ENCODE measurements at places on chromosomes 5 and 9.

GRCh38 chr5:33691856-33692255 is 199.9 kb downstream of the ADAMTS12 start:
- DNase-seq = no peak

- DNase-seq = no peak
Measured at GRCh38 chr9:14031810-14032209, 282.1 kb downstream of the NFIB start.

DNA sequence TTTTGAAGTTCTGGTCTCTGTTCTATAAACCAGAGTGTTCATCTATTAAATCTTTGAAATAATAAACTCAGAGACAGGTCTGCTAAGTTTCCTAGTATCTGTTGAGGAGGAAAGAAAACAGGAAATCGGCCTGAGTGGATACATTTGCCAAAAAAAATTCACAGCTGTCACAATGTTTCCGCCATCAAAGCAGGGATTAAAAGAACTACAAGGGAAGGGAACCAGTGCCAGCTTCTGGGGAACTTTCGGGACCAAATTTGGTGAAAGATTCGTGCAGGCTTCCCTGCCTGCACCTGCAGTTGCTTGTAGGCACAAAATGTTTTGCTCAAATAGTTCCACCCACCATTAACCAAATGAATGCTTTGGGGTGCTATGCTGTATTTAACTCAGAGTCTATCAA is 267.5 kb downstream of the MSX2 start:
- DNase-seq = no peak

DNA sequence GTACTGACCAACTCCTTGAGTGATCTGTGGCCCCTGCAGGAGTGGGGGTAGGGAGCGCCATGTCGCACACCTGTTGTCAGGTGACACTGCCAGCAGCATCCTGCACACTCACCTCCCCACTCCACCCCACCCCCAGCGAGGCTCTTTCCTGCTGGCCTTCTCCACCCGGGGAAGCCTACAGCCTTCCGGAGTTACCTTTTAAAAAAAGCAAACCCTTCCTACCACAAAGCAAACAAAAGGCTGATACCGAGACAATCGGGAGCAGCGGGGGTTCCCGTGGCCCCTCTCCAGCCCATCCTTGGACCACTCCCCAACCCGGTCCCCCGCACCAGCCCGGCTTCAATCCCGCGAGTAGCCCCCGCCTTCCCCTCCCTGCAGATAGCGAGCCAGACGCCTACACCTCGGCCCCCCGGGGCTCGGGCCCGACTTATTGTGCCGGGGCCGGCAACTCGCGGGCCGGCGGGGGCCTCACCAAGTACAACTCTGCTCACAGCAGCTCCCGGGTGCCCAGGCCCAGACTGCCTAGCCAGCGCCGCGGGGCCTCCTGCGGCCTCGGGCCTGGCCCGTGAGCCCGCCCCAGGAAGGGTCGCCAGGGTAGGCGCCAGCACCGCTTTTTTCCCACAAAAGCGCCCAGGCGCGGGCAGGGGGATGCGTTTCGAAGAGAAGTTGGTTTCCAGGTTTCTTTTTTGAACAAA is 724 bp downstream of the MACROH2A1 start:
- DNase-seq = no peak

- peak; percentile 53 for DNase-seq
Measured at GRCh38 chr5:61449804-61450492, 117.9 kb downstream of the ZSWIM6 start.

DNA sequence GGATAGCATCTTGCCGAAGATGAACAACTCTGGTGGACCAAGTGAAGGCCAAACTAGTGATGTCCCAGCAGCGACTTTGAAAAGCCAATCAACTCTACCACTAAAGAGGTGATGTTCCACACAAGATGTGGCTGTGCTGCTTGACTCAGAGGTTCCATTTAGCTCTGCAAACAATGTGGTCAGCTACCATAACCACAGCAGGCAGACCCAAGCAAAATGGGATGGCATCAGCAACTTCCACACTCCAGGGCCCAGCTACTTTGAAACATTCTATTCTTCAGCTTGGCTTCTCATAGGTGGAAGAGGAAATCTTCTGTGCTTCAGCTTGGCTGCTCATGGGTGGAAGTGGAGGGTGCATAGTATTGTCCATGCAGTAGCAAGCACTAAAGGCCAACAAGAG is 70.5 kb downstream of the IRX2 start:
- no peak for DNase-seq

DNA sequence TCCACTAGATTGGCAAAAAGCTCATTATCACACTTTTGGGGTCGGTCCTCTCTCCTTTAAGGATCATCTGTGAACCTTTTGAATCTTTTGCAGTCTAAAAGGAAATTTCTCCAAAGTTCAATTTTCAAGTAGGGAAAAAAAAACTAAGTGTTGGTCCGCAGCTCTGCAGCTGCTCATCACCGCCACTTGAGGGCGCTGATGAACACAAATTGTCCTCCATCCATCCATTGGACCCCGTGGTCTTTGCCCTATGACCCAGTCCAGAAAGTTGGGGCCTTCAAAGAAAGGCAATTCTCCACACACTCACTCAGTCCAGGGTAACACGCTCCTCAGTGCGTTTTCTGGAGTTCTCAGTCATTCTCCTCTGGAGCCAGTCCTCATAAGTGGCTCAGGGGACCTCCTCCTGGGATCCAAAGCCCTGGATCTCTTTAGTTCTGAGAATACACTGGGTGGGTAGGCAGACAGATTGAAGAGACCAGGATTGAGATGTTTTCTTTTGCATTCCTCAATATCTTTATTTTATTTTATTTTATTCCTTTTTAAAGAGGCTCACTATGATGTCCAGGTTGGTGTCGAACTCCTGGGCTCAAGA is 63.6 kb upstream of the SLC28A3 start:
- DNase-seq = no peak

DNA sequence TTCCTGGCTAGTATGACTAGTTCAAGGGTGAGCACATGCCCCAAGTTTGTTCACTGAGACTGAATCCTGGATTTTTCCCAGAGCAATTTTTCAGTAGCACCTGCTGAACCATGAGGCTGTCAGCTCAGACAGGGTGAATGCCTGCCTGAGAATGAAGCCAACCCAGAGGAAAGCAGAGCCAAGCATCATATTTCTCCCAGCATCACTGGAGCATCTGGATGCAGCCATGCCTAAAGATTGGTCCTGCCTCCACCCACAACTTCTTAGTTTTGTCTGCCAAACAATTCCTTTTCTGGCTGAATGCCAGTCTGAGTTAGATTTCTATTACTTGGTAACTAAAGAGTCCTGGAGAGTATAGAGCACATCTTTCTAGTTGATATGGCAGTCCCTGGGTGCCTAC is 343.6 kb downstream of the CSNK1G3 start:
- DNase-seq = no peak

DNA sequence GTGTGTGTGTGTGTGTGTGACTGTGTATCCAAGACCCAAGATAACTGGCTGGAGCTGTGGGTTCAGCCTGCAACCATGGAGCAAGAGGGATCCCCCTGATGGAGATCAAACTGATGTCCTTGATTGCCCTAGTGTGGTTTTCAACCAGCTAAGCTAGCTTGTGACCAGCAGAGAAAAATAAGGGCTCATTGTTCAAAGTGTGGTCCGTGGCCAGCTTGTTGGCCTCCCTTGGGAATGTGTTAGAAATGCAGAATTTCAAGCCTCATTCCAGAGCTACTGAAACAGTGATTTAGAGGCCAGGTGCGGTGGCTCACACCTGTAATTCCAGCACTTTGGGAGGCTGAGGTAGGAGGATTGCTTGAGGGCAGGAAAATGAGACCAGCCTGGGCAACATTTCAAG is 79.9 kb downstream of the ACER2 start:
- no peak for DNase-seq

DNA sequence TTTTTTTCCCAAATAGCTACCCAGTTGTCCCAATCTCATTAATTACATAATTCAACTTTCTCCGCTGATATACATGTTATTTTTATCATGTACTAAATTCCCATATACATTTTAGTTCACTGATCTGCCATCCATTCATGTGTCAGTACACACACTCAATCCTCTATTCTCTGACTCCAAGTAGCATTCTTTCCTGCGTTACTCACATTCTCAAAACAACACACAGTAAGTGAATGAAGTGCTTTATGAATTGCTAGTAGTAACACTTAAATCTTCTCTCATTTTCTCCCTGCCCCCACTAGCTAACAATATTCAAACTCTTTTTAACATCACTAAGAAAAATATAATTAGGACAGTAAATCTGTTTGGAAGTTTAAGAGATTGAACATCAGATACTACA is 8.9 kb downstream of the ZNF366 start:
- DNase-seq = peak; percentile 34

GRCh38 chr9:121340676-121341392 is 29.2 kb downstream of the STOM start:
- no peak for DNase-seq

- no peak for DNase-seq
Measured at GRCh38 chr9:33105959-33106358, 29.5 kb upstream of the SMU1 start.

- DNase-seq = no peak
Measured at GRCh38 chr9:93601666-93602065, 25.3 kb downstream of the PHF2 start.

DNA sequence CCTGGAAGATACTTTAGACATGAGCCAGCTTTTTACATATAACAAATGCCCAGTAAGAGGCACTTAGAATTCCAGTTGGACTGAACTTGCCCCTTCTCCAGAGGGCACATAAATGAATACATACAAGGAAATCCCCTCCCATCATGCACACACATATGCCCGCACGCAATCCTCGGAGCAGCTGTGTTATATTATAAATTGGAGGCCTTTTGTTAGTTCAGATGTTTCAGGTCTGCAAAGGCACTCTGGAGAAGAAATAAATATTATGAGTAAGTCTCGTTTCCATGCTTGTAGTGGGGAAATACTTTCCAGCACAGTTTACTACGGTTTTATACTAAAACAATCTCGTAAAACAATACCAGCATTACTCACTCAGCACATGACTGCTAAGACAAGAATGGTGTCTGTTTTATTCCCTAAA is 17.6 kb upstream of the MUSK start:
- DNase-seq = peak; percentile 86

GRCh38 chr9:109830545-109830944 is 50.5 kb downstream of the PALM2AKAP2 start:
- DNase-seq = no peak

DNA sequence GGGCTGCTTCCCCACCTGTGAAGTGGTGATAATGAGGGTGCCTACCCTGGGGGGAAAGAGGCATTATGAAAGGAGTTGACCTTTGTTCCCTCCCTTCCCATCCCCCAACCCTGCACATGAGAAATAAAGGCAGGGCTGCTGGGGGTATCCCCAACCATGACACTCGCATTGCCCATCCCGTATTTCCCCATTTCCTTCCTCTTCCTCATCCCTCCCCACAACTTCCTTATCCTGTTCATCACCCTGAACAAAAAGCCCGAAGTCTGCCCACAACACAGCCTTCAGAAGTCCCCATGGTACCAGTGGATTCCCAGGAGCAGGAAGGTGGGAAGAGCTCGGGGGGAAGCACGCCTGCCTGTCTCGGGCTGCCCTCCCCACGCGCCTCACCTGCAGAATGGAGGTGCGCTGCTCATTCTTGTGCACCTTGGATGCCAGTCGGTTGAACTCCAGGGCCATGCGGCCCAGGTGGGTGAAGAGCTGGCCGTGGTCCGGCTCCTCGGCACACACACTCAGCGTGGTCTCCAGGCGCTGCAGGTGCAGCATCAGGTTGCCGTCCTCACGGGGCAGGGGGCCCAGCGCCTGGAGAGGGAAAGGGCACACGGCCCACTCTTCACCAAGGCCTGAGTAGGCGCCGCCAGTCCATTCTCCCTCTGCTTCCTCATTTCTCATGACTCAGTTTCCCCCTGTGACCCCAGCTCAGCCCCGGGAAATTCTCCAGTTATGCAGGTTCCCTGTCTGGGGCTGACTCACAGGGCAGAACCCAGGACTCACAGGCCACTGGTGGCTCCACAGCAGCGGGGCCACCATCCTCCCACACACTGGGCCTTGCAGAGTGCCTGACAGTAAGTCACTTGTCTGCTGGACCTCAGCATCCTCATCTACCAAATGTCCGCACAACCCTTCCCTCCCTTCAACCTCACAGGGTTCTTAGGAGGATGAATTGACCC is 24.2 kb downstream of the TNIP1 start:
- DNase-seq = no peak

DNA sequence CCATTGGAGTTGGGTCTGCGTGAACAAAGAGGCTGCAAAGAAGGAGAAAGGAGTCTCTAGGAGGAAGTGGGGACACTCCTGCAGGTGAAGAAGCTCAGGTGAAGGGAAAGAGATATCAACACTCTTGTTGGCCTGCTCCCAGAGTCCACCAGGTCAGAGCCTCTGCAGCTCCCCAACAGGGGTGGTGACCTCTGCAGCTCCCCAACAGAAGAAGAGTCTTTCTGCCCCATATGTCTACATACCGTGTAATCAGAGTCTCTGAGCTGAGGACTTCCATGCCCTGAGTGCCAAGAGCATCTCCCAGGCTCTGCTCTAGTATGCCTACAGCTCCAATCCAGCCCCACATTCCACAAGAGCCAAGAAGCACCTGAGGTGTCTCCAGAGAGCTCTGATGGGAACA is 67.4 kb upstream of the TRPC7 start:
- no peak for DNase-seq

DNA sequence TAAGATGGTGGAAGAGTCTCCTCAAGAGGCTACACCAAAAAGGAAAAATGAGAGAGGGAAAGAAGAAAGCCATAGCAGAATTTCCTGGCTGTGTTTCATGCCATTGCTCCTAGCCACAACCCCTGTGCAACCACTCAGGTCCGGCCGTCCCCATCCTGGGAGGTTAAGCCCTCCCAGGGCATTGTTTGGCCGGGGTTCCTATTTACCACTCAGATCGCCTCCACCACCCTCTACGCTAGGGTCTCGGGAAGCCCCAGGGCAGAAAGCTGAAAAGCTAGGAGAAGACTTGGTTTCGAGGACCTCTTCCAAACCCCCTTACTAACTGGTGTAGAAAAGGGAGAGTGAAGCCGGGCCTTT is 715 bp downstream of the RC3H2 start:
- DNase-seq = no peak

- DNase-seq = no peak
Measured at GRCh38 chr5:55711507-55712022, 559 bp downstream of the SLC38A9 start.

Data from amniotic stem cell (primary cell).